Glomerular endothelial cell (primary cell): ENCODE measurements at places on chromosomes 5 and 9. TPM values are rescaled to one million over a fixed set of nuclear protein-coding genes. Genes with fewer than 3 reads are reported as not detected.

DNA sequence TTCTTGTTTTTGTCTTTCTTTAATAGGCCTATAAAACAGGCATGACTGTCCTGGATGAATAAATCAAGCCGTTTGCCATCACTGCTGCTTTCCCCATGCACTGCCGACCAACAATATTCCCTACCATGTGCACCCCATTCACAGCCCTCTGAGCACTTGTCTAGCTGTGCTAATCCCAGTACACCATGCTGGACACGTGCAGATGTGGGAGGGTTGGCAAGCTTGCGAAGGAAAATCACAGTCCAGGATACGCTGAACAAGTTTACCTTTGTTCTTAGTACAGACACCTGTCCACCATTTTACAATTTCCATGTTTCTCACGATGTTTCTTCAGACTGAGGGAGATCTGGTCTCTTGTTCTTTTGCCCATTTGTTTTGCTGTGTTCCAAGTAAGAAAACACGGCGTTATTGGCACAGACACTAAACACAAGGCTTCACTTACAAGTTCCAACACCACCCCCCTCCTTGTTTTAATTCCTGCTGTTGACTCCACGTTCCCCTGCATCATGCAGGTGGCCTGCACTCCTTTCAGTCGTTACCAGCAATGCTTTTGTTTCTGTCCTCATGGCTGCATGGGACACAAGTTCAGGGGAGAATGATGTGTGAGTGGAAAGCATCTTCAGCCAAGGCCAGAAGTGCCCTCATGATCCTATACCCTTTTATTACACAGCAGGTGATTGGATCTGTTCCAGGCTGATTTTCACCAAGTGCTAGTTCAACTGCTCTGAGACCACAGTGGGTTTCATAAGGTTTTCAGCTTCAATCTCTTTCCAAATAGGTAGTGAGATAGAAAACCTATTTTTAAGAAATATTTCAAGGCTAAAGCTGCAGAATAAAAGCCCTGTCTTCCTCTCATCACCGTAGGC, 608.9 kb downstream of the IRX1 start:
- no peak for DNase-seq

GRCh38 chr5:121937762-121938161, 24.0 kb upstream of the SRFBP1 start:
- DNase-seq, result no peak

GRCh38 chr5:40551496-40552491, 127.9 kb upstream of the PTGER4 start:
- peak; percentile 80 for DNase-seq

GRCh38 chr5:9408964-9409363, 136.9 kb downstream of the SEMA5A start:
- DNase-seq, result no peak

DNA sequence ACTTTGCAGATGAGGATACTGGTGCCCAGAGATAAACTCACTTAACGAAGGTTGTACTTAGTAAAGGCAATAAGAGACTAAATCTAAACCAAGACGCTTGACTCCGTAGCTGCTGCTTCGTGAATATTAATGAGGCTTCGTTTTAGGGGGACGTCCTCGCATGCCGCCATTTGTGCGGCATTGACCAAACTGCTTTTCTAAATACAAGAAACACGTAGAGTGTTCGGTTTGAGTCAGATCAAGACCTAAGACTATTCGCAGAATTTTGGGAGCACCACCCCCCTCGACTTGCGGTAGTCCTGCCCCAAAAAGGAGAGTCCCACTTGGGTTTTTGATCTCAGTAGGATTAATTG, 1.1 kb downstream of the NPM1 start:
- no peak for DNase-seq

DNA sequence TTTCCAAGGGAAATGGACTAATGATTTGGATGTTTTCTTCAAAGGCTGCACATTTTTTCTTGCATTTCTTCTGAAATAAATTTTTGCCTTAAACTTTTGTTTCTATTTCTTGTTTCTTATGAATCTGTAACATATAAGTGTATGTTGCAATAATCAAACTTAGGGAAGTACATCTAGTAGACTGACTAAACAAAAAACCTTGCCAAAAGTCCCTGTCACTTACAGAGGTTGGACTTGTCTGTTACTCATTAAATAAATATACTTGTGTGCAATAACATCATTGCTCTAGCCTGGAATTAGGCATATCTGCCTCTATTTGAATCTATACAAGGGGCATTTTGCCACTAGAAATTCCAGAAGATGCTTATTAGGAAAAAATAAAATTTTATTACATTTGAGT, 56.6 kb downstream of the C6 start:
- DNase-seq, result no peak

GRCh38 chr5:173637340-173637739, 20.9 kb upstream of the BOD1 start:
- no peak for DNase-seq

Gene FAT2
- 0.06 and 0.10 TPM in 2 replicates for total RNA-seq

Gene PTPN3
- 1.8 and 3.6 TPM in 2 replicates for total RNA-seq

Gene PAXX
- total RNA-seq, result 28.0 and 47.2 TPM in 2 replicates
